ENCODE measurements at places on chromosomes 4 and X. TPM values are rescaled to one million over a fixed set of nuclear protein-coding genes. Genes with fewer than 3 reads are reported as not detected.

DNA sequence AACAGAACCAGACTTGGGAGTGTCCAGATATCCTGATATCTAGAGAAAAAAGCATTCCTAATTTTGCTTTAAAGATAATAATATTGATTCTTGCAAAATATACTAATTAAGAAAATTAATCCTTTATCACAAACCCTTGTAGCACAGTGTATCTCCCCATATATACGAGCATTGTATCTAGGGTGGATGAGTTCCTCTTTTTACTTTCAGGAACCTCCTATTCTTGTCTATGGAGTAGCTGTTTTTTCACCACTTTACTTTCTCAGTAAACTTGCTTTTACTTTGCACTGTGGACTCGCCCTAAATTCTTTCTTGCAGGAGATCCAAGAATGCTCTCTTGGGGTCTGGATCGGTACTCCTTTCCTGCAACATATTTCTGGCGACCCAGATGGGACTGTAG lies 103.9 kb downstream of the GLUD2 start:
- H3K36me3 ChIP-seq, result no peaks in the 10 kb centered on the region
- no peak overlapping the region for H3K27ac ChIP-seq
- DNase-seq, result no peak
- no peaks in the 10 kb centered on the region for H3K27me3 ChIP-seq
- H3K4me1 ChIP-seq, result no peaks in the 10 kb centered on the region
- H3K4me3 ChIP-seq, result no peak overlapping the region

DNA sequence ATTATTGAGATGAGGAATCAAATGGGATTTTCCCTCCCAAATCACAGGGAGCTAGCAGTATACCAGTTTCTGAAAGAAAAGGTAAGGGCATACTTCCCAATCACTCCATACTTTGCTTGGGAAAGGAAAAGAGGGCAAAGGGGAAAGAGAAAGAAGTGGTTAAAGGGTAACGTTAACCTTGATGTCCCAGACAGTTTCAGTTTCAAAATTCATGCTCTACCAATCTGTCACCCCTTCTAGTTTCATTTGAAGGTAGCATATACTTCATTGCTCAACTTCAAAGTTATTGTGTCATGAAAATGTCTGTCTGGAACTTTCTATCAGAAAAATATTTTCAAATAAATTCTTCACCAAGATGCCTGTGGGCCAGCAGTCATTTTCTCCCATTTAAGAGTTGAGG lies 16.0 kb downstream of the TNMD start:
- H3K4me1 ChIP-seq, result no peaks in the 10 kb centered on the region
- no peak overlapping the region for H3K4me3 ChIP-seq
- H3K27ac ChIP-seq, result no peak overlapping the region
- no peak for DNase-seq

DNA sequence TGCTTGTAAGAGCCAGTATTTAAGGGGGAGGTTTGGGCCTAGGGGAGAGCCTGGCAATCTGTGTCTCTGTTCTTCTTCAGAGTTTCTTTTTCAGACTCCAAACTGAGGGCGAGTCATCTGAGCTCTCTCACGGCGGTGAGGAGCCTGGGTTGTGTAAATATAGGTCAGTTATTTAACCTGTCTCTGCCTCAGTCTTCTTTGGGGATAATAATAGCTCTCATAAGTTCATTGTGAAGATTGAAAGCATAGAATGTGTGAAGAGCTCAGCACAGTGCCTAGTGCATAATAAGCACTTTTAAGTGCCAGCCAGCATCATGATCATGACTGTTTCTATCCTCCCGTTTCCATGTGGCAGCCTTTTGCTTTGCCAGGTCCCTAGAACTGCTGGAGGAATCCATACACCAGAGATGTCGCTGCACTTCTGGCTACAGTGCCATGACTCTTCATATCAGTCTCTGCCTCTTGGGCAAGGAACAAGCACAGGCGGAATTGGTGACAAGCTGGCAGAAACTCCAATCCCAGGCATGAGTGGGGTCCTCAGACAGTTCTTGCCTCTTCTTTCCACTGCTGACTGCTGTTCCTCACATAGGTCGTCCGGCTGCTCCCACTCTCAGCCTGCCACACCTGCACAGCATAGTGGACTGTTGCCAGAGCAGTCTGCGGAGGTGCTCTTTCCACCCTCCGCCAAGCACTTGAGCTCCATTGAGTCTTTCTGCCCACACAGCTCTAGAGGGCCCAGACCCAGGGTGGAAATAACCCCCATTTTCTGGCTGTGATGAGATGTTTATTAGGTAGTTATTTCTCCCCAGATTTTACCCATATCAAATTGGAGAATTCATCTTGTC lies 103.7 kb upstream of the MAML3 start:
- H3K27ac ChIP-seq, result no peak overlapping the region
- H3K27me3 ChIP-seq, result no peaks in the 10 kb centered on the region
- no peaks in the 10 kb centered on the region for H3K36me3 ChIP-seq
- no peak overlapping the region for H3K4me3 ChIP-seq
- DNase-seq, result no peak

DNA sequence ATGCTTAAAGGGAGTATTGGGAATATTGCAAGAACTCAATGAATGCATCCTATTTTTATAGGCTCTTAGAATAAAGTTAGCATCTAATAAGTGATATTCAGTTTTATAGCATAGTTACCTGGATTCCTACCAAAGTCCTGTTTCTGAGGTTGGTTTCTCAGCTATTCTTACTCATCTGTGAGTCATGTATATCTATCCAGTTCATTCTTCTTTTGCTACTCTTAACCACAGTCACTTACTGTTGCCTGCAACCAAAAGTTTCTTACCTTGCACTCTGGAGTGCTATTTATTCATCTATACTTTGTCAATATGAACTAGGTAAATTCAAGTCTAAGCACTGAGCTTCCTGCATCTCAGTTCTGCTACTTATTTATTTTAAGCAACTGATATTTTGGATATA lies 322.5 kb downstream of the HS3ST1 start:
- H3K27me3 ChIP-seq, result no peaks in the 10 kb centered on the region
- DNase-seq, result no peak
- H3K4me1 ChIP-seq, result no peaks in the 10 kb centered on the region

DNA sequence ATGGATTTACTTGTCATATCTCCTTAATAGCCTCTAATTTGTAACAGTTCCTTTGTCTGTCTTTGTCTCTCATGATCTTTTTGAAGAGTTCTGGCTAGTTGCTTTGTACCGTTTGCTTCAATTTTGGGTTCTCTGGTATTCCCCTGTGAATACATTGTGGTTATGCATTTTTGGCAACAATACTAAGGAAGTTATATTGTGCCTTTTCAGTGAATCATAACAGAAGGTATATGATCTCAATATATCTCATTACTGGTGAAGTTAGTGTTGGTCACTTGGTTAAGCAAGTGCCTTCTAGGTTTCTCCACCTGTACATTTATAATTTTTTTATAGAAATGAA lies 48.6 kb downstream of the DCLK2 start:
- no peaks in the 10 kb centered on the region for H3K36me3 ChIP-seq
- no peak for DNase-seq
- no peaks in the 10 kb centered on the region for H3K27me3 ChIP-seq
- no peak overlapping the region for H3K27ac ChIP-seq
- no peaks in the 10 kb centered on the region for H3K4me1 ChIP-seq

GRCh38 chr4:150818661-150819060 lies 196.4 kb downstream of the LRBA start:
- DNase-seq, result no peak
- H3K27ac ChIP-seq, result no peak overlapping the region
- H3K4me1 ChIP-seq, result peaks cover 23% of the 10 kb centered on the region
- no peak overlapping the region for H3K4me3 ChIP-seq

CT47A7 gene
- not detected for total RNA-seq

DNA sequence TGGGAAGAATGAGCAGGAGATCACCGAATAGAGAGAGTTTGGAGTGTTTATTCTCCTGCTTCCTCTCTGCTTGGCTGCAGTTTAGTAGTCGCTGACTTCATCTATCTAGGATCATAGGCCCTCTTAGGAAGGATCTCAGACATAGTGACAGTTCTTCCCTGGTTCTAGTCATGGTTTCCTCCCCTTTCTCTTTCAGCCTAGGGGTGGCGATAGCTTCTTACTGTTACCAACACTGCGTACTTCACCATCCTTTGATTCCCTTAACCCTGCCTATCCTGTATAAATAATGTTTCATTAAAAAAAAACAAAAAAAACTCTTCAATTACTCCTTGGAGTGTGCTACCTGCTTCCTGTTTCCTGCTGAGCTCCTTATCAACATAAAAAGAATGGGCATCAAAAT lies 103.8 kb downstream of the DDX53 start:
- no peaks in the 10 kb centered on the region for H3K4me1 ChIP-seq
- no peaks in the 10 kb centered on the region for H3K27me3 ChIP-seq
- H3K4me3 ChIP-seq, result no peak overlapping the region

- peak overlapping the region; percentile 50 for H3K27ac ChIP-seq
- H3K4me3 ChIP-seq, result no peak overlapping the region
- H3K36me3 ChIP-seq, result no peaks in the 10 kb centered on the region
- H3K27me3 ChIP-seq, result no peaks in the 10 kb centered on the region
- peak; percentile 64 for DNase-seq
- peaks cover 33% of the 10 kb centered on the region for H3K4me1 ChIP-seq
Measured at GRCh38 chr4:20617678-20618396, 82.4 kb upstream of the PACRGL start.

- no peak overlapping the region for H3K4me3 ChIP-seq
- H3K27ac ChIP-seq, result no peak overlapping the region
- peaks cover 3% of the 10 kb centered on the region for H3K4me1 ChIP-seq
- no peak for DNase-seq
- H3K27me3 ChIP-seq, result peaks cover 15% of the 10 kb centered on the region
- H3K36me3 ChIP-seq, result no peaks in the 10 kb centered on the region
Measured at GRCh38 chrX:100931218-100931924, 2.7 kb upstream of the XKRX start.

STATH gene
- not detected for total RNA-seq

DNA sequence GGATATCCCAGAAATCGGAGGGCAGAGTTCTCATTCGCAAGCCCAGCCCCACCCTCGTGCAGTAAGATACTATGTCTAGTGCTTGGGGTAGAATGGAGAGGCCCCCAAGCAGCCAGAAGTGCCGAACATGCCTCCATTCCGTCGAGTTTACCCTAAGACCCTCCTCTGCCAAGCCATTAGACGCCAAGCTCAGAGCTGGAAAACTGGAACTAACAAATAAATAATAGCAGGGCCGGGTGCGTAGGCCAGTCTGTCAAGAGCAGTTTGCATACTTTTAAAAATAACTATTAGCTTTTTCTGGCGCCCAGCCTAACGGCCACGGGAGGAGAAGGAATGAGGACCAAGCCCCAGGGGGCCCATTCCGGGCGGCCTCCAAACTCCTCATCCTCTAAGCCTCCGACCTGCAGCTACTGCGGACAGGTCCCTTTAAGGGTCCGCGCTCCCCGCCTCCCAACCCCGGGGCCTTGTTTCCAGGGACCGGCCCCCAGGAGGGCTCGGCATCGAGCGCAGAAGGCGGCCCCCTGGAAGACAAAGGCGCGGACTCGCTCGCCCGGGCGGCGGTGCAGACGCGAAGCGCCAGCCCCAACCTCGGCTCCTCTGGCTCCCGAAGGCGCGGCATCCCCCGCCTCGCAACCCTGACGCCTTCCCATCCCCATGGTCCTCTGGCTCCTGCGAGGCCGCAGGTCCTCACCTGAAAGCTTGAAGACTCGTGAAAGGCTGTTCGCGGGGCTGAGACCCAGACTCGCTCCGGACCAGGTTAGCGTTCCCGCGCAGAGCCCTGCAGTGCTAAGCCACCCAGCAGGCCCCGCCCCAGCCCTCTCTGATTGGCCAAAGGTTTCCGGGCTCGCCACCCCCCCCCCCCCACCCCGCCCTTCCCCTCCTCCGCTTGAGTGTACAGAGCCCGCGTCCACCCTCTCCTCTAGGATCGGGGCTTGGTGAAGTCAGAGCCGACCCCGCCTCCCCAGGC lies at the start of gene TMSB15A:
Gene TMSB15A, minus strand, starts transcription at position 765 of the 967 bp plus-strand sequence.
- H3K27me3 ChIP-seq, result peaks cover 44% of the 10 kb centered on the region
- DNase-seq, result peak; percentile 39
- H3K4me1 ChIP-seq, result no peaks in the 10 kb centered on the region

DNA sequence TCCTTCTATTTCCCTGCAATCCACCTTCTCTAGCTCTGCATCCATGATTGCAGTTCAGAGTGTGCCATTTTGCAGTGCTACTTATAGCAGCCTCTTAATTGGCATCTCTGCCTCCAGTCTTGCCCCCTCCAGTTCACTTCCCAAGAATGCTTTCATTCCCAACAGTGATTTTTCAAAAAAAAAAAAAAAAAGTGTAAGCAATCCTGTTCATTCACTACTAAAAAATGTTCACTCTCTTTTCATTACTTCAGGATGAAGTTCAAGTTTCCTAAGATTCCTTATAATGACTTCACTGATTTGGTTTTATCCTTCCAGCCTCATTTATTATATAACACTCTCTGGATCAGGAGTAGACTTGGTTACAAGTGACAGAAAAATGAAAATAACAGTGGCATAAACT lies 124.7 kb upstream of the LNX1 start:
- H3K27ac ChIP-seq, result no peak overlapping the region
- no peaks in the 10 kb centered on the region for H3K27me3 ChIP-seq
- no peak for DNase-seq
- no peaks in the 10 kb centered on the region for H3K36me3 ChIP-seq

CYLC1 gene
- total RNA-seq, result not detected

TMEM35A gene
- 2.1 TPM for total RNA-seq

DNA sequence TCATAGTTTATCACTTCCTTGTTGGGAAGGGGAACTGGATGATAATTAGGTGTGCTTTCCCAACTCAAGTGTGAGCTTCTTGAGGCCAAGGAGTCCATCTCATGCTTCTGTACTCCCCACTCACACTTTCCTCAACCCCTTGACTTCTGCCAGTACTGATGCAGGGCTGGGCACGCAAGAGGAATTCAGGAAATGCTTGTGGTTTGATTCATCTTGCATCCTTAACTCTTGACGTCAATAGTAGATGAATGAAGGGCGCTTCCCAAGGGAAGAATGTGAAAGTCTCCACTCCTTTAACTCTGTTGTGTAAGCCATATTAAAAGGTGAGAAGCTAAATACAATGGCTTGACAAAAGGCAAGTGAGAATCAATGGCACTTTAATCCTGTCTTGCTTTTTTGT lies 101.8 kb downstream of the AGTR2 start:
- H3K27ac ChIP-seq, result no peak overlapping the region
- H3K27me3 ChIP-seq, result no peaks in the 10 kb centered on the region
- no peaks in the 10 kb centered on the region for H3K4me1 ChIP-seq
- H3K4me3 ChIP-seq, result no peak overlapping the region
- DNase-seq, result no peak
- H3K36me3 ChIP-seq, result no peaks in the 10 kb centered on the region

- peaks cover 58% of the 10 kb centered on the region for H3K4me1 ChIP-seq
- peak; percentile 15 for DNase-seq
- no peaks in the 10 kb centered on the region for H3K36me3 ChIP-seq
- no peak overlapping the region for H3K4me3 ChIP-seq
Measured at GRCh38 chr4:2257361-2258081, 4.4 kb downstream of the MXD4 start.

GRCh38 chrX:44003975-44004374 lies 30.8 kb upstream of the NDP start:
- DNase-seq, result no peak
- H3K27ac ChIP-seq, result no peak overlapping the region
- H3K4me3 ChIP-seq, result no peak overlapping the region

YIPF7 gene
- not detected for total RNA-seq

GRCh38 chrX:132590350-132591026 lies 101.7 kb upstream of the MBNL3 start:
- H3K27ac ChIP-seq, result no peak overlapping the region
- no peaks in the 10 kb centered on the region for H3K36me3 ChIP-seq
- DNase-seq, result no peak
- H3K4me1 ChIP-seq, result no peaks in the 10 kb centered on the region
- H3K4me3 ChIP-seq, result no peak overlapping the region

TCEAL9 gene
- total RNA-seq, result 256 TPM
